ENCODE measurements at places on chromosomes 12 and 14.

GRCh38 chr12:100797246-100797645 lies 2.7 kb downstream of the ANO4 start:
- DNase-seq, result no peak

- DNase-seq, result no peak
Measured at GRCh38 chr14:53814392-53814791, 142.2 kb downstream of the BMP4 start.

DNA sequence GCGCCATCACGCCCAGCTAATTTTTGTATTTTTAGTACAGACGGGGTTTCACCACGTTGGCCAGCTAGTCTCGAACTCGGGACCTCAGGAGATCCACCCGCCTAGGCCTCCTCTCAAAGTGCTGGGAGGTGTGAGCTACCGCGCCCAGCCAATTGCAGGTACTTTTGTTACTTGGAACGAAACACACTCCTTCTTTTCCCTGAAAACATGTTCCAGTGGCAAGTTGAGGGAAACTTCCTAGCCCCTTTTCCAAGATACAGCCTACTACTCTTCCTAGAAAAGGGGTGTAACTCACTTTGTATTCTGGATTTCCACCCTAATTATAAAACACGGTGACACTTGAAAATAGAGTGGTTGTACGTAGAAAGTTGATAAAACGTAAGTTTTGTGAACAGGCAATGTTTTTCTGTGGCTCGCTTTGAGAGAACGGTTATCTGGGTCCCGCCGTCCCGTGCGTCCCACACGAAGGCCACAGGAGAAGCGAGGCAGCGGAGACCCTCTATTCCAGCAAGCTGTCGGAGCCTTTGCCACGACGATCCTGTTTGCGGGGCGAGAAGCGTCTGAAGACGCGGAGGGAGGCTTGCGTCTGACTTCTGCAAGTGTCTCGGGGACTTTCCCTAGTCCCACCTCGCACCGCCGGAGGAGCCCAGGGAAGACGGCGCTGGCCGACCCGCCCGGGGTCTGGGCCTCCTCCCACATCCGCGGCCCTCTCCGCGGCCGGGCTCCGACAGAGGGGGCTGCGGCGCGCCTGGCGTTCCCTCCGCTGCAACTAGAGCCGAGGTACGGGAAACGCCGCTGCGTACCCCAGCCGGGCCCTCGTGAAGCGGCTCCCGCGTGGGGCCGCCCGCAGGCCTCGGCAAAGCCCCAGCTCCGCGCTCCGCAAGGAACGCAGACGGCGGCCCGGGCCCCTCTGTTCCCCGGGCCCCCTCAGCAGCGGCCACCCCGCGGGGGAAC lies 745 bp downstream of the CDCA4 start:
- DNase-seq, result peak; percentile 44

- DNase-seq, result no peak
Measured at GRCh38 chr12:13945641-13946040, 35.8 kb downstream of the GRIN2B start.

- peak; percentile 51 for DNase-seq
Measured at GRCh38 chr14:35416108-35416750, 11.7 kb upstream of the NFKBIA start.

GRCh38 chr14:103286968-103287850 lies 46.8 kb upstream of the EIF5 start:
- DNase-seq, result no peak

DNA sequence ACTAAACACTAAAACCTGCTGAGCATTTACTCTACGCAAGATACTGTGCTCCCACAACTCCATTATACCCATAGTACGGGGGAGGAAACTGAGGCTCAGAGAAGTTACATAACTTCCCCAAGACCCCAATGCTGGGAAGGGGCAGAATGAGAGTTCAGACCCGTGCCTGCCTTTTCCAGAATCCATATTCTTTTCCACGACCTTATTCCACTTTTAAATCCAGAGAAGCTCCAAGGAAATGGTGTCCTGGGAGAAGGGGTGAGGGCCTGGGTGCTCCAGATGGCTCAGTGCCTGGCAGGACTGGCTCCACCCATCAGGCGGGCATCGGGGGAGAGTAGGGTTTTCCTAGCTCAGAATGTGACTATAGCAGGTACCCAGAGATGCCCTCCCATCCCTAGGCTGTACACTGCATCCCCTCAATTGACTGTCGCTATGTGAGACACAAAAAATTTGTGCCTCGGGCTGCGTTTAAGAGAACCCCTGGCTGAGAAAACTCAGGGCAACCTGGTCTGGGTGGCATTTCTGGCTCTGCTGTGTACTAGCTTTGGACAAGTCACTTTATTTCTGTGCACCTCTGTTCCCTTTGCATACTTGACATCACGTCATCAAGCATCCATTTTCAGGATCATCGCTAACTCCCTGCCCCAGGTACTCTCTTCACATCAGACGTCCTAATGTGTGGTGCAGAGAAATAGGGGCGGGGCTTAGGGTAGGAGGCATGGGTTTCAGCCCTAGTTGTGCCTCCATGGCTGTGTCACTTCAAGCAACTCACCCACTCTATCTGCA lies 11.6 kb upstream of the IQSEC3 start:
- no peak for DNase-seq

DNA sequence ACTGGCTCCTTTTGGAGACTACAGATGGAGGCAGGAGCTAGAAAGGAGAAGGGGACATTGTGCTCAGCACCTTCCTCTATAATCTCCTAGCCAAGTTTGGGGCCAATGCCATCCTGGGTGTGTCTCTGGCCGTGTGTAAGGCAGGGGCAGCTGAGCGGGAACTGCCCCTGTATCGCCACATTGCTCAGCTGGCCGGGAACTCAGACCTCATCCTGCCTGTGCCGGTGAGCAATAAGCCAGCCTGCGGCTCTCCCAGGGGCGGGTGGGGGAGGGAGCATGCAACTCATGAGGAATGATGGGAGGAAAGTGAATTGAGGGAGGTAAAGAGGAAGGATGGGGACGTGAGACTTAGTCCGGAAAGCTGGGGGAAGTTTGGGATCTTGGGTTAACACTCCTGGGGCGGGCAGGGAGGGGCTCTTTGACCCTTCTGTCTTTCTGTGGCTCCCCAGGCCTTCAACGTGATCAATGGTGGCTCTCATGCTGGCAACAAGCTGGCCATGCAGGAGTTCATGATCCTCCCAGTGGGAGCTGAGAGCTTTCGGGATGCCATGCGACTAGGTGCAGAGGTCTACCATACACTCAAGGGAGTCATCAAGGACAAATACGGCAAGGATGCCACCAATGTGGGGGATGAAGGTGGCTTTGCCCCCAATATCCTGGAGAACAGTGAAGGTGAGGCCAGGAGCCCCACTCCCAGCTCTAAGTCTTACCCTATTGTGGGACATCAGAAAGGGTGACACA lies 3.3 kb downstream of the ENO2 start:
- DNase-seq, result no peak

- no peak for DNase-seq
Measured at GRCh38 chr14:55979096-55979495, 139.1 kb upstream of the PELI2 start.

DNA sequence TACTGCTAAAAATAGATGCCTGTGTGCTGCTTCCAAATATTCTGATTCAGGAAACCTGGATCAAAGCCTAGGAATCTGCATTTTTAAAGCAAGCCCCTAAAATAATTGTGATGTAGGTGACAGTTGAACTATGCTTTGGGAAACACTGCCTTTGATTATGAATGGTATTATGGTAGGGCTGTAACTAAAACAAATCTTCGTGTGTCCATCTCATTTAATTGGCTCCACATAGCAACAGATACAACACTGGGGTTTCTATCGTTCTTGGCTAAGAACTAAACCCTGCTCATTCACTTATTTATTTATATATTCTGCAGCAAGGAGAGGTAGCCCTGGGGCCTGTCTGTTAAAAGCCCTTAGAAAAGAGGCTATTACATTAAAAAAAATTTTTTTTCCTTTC lies 23.0 kb upstream of the ITGA5 start:
- DNase-seq, result no peak

- DNase-seq, result no peak
Measured at GRCh38 chr12:48388938-48389337, 38.2 kb upstream of the ZNF641 start.

- no peak for DNase-seq
Measured at GRCh38 chr12:92357584-92358261, 212.1 kb upstream of the BTG1 start.

Measured in stimulated activated CD4-positive, alpha-beta T cell treated with anti-CD3 and anti-CD28 coated beads, TNF-alpha, amount 100 ng/mL, for 48 hours (primary cell).